ENCODE measurements at places on chromosomes 5 and 9.

- DNase-seq: no peak
Observed at GRCh38 chr5:132104556-132104955, 31.0 kb downstream of the CSF2 start.

GRCh38 chr9:127837346-127837745 lies 17.1 kb downstream of the ENG start:
- no peak for DNase-seq

DNA sequence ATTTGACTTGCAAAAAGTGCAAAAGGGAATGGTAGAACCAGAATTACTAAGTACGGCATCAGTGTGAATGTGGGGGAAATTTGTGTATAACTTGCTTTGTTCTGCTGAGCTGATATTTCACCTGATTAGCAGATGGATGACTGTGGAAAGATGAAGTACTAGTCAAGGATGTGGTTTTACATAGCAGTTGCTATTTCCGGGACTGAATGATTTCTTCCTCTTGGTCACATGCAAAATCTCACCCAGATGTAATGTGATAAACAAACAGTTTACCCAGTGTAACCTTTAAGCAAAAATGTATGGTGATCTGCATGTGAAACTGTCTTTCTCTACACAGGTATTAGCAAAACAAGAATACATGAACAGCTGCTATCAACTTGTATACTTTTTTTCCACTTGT lies 46.1 kb downstream of the DCP2 start:
- no peak for DNase-seq

- no peak for DNase-seq
Observed at GRCh38 chr5:28408186-28408585, 1369.8 kb upstream of the CDH9 start.

- DNase-seq: no peak
Observed at GRCh38 chr9:119086590-119086989, 282.6 kb downstream of the BRINP1 start.

DNA sequence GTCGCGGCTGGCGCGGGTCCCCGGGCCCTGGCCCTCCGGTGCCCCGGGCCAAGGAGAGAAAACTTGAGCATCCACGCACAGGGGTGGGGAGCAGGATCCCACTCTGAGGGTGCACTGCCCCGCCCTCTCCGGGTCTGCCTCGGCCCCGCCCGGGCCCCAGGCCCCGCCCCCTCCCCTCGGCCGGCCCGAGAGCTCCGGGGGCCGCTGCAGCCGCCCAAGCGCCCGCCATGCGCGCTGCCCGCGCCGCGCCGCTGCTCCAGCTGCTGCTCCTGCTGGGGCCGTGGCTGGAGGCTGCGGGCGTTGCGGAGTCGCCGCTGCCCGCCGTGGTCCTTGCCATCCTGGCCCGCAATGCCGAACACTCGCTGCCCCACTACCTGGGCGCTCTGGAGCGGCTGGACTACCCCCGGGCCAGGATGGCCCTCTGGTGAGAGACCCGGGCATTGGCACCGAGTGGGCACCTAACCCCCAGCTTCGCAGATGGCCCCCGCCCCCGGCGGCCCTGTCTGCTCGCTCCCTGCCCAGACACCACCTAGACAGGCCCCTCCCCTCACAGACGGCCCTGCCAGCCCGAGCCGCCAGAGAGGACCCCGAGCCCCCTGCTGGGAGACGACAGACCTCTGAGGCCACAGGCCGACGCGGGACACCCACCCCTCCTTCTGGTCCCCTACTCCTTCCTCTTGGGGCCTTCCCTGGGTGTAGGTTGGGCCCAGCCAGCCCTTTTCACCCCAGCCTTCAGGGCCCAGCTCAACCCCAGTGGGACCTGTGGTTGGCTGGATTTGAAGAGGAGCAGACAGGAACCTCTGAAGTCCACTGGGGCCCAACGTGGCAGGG lies at the start of gene CERCAM:
TSS of gene CERCAM (plus strand) at position 207 of the 831 bp plus-strand sequence. CDS start at position 228, 21 bp downstream.
- peak; percentile 90 for DNase-seq

- DNase-seq: no peak
Observed at GRCh38 chr5:132267166-132267739, 9.8 kb downstream of the PDLIM4 start.

- peak; percentile 77 for DNase-seq
Observed at GRCh38 chr9:128689820-128690683, 1.0 kb downstream of the SET start.

DNA sequence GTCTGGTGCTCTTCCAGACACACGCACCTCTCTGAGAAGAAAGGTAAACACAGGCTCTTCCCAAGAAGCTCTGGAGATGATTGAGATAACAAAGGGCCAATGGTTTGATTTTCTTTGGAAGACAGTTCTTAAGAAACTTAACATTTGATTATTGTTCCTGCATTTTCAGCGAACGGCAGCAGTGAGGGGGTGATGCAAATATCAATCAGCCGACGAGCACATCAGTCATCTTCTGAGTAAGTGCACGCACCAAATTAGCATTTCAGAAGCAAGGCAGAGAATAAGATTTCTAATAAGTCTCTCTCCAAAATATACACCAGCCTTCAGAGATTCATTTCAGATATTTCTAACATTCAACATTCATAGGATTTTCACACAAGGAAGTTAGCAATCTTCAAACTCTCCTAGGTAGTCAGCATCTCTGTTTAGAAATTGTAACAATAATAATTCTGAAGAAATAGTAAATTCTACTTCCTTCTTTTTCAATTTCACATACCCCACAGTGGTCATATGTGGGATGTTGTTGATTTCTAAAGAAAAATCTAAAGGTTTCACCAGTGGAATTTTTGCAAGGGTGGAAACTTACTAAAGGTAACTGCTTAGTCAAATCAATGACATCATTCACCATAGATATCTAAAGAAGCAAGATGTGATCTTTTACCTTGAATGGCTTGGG lies 250.3 kb downstream of the SEC61B start:
- peak; percentile 21 for DNase-seq

DNA sequence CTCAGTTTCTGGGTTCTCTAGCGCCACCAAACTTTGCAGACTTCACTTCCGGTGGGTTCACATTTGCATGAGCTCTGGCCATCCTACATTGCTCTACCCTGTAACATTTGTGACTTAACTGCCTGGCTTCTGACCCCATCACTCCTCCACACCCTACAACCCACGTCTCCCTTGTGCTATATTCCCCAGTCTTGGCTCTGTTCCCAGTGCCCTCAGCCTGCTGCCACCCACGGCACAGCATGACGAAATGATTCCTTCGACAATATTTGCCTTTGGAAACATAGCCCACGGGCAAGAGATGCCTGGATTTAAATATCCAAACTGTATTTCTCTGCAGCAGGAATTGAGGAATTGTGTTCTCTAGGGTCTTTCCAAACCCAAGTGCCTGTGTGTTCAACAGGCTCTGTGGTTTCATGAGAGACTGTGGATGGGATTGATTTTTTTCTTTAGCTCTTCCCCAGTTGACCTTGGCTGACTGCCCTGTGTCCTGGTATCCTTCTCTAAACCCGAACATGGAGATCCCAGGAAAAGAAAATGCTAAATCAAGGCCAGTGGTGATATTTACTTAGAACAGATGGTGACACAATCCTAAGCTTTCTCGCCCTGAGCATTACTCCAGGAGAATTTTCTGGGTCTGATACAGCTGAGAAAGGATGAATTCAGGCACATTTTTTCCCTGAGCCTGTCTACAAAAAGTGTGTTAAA lies 44.4 kb upstream of the GRIA1 start:
- no peak for DNase-seq

DNA sequence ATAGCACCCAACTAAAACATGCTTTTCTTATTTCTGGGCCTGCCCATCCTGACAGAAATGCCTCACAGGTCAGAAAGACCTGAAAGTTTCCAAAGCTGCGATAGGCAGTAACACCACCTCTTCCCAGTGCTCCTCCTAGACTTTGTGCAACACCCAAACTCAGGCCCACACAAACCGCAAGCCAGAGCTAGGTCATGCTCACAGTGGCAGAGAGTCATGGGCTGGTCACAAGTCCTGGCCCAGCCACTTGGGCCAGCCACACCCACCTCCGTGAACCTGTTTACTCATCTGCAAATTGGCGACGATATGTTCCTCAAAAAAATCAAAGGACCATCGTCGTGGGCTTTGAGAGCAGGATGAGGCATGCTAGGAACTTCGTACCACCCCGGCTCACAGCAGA lies 44.0 kb upstream of the SLC25A51 start:
- DNase-seq: no peak

DNA sequence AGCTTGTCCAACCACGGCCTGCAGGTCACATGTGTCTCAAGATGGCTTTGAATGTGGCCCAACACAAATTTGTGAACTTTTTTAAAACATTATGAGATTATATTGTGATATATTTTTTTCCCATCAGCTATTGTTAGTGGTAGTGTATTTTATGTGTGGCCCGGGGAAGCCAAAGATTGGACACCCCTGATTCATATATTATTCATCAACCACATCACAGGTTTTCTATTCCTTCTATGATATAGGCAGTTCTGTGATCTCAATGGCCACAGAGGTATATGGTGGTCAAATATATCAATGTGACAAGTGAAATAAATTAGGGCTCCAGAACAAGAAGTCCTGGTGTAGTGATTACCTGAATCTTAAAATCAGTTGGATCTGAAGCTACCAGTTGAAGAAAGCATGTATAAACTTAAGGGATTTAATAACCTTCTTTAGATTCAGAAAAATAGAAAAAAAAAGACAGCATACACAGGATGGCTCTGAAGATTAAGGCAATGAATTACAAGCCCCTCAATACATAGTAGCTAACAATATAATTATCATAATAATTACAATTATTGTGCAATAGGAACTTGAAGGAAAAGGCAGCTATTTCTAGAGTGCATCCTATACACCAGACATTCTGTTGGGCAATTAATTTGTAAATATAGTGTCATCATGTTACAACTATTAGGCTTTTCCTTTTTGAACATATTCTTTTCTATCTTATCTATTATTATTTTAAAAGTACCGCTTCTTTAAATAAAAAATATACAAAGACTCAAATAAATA lies 530.4 kb upstream of the PTPRD start:
- no peak for DNase-seq

DNA sequence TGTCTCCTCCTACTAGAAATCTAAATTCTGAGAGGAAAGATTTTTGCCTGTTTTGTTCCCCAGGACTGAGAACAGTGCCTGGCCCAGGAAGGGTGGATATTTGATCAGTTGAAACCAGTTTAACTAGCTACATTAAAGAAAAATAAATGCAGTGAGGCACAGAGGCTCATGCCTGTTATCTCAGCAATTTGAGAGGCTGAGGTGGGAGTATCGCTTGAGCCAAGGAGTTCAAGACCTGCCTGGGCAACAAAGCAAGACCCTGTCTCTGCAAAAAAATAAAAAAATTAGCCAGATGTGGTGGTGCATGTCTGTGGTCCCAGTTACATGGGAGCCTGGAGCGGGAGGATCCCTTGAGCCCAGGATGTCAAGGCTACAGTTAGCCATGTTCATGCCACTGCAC lies 104.8 kb upstream of the CPEB4 start:
- DNase-seq: no peak

GRCh38 chr5:73419465-73420390 lies 28.8 kb downstream of the FOXD1 start:
- no peak for DNase-seq

DNA sequence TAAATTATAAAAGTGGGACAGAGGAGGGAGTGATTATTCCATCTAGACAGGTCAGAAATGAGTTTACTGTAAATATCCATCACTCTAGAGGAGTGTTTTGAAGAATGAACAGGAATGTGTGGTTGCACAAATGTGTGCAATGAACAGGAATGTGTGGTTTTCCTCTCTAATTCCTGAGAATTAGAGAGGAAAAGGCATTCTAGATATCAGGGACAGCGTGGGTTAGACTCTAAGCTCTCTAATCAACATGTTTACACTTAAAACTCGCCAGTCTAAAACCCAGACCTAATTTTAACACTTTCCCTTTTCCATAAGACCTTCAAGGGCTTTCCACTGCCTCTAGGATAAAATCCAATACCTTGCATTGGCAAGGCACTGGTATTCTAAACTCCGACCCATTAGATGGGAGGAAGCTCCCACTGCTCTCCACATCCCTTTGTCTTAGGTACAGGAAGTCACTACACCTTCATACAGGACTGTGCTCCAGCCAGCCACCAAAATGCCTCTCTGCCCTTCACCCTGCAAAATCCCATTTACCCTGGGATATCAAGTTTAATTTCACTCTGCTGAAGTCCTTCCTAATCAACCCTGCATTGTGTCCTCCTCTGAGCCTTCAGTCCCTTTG lies 67.9 kb downstream of the NFIB start:
- DNase-seq: no peak

- no peak for DNase-seq
Observed at GRCh38 chr5:109450129-109450877, 40.5 kb upstream of the PJA2 start.

DNA sequence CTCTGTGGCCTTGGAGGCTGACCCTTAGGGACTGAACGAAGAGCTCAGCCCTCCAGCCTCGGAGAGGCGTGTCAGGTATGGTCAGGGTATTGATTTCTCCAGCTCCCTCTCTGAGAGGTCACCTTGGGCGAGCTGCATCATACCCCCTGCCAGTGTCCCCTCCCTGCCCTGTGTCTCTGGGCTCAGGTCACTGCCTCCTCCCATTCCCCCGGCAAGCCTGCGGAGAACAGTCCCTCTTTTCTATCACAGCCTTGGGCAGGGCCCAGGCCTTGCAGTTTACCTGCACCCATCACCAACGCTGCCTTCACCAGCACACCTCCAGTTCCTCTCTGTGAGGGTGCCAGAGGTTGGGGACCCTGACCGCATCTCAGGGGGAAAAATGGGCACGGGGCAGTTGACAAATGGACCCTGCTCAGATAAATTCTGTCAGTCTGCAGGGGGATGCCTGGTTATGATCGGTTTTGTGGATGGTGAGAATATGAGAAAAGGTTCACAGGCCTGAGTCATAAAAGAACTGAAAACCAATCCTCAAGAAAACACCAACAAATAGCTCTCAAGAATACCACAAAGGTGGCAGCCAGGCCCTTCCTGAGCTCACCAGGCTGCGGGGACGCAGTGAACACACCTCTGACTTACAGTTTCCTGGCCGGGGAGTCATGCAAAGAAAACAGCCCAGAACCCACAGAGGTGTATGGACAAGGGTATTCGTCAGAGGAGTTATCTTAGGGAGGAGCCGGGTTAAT lies 24.7 kb upstream of the RXRA start:
- no peak for DNase-seq

GRCh38 chr9:133583586-133583985 lies 25.6 kb downstream of the FAM163B start:
- DNase-seq: no peak

GRCh38 chr5:34742061-34742460 lies 85.9 kb downstream of the RAI14 start:
- DNase-seq: no peak

DNA sequence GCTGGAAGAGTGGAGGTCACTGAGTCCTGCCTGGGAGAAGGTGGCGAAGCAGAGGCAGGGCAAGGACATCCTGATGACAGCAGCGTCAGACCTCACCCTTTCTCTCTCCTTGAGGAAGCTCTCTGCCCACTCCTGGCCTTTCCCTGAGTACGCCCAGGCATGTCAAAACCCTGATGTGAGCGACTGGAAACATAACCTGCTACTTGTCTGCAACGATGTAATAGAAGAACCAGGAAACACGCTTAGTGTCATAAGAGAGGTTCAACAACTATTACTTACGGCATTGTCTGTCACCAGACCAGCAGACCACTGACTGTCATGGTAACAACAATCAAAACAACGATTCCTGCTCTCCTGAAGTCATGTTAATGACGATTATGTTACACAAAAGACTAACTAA lies 152.4 kb downstream of the ACTL7B start:
- DNase-seq: no peak
